RWPE1 (cell line): ENCODE measurements at places on chromosomes 7 and 10.
A peak's percentile ranks its signal among the peaks of the same experiment; 100 is the strongest.

- DNase-seq: no peak
Measured at GRCh38 chr10:103044942-103045489, 126.9 kb downstream of the CNNM2 start.

DNA sequence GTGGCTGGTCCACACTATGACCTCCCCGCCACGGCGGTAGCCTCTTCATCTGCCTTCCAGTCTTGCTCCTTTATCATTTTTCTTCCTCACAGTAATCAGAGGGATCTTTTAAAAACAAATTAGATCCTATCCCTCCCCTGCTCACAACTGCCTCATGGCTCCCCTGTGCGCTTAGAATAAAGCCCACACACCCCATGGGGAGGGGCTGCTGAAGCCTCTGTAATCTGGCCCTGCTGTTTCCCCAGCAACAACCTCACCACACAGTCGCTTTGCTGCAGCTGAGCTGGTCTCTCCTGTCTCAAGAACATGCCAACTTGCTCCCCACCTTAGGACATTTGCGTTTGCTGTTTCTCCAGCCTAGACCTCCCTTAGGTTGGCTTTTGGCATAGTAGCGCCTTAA, 41.0 kb downstream of the SP8 start:
- DNase-seq: no peak

DNA sequence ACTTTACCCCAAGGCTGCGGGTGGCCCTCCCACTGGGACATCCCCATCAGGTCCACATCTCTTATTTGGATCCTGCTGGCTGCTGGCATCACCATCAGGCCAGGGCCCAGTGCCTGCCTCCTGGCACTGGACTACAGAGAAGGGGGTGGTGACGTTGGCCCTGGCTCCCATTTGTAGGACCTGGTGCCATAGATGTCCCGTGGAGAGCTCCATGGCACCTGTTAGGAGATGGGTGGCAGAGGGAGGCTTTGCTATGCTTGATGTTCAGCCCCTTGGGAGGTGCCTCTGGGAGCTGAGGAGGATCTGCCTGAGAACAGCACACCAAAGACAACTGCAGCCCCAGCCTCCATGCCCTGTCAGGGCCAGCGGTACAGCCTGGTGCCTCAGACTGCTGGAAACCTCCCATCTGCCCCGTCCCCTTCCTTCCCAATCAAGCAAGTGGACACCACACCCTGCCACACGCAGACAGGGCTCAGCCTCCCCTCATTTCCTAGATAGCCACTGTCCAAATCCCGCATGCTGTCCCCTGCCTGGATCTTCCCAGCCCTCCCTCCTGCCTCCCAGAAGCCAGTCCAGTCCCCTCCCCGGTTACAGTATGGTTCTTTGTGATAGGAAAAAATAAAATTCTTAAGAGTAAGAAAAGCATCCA, 230.0 kb upstream of the GRB10 start:
- no peak for DNase-seq

DNA sequence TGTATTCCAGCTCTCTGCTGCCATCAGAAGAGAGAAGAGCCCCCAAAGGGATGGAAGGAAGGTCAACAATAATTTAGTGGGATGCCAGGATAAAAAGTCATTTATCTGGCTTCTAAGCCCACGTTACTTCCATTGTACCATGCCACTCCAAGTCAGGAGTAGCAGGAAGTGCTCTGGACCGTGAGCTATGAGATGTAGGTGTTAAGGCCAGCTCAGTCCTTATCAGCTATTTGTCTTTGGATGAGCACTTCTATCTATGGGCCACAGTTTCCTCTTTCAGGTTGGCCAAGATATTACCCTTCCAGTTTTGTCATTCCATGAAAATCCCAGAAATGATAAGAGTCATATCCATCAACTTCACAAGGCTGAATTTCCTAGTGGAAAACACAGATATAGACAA, 119.4 kb upstream of the CACUL1 start:
- DNase-seq: no peak

- no peak for DNase-seq
Measured at GRCh38 chr10:69220041-69220451, at the start of gene HKDC1. Gene HKDC1 (plus strand): TSS chr10:69220332. CDS start chr10:69220436, 104 bp downstream.

- DNase-seq: no peak
Measured at GRCh38 chr7:63077841-63078240, 920.8 kb upstream of the ZNF722 start.

DNA sequence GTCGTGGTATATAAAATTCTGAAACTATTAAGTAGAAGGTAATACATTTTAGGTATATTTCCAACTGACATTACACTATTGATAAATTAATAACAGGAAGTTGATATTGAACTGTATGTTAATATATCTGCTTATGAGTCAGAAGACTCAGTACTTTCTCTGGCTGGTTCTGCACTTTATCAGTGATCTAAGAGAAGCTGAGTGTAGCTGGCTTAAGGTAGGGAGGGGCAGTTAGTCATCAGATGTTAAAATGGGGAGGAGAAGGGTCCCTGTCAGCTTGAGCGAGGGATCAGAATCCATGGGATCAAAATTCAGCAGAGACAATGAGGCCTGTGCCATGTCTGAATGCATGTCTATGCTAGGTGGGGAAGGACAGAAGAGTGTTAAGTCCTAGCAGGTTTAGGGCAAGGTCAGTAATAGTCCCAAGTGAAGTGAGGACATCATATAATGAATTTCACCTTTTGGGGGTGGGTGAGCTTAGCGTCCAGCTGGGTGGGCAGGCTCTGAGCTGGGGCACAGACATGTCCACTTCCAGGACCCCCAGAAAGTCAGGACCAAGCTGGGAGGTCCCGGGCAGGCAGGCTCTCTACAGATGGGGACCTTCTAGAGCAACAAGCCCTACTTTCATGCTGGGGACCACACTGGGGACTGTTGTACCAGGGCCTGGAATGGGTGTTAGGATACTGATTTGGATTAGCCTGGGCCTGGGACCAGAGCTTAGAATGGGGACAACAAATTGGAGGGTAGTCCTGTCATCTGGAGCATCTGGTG, 82.9 kb downstream of the WDFY4 start:
- no peak for DNase-seq

GRCh38 chr10:17445400-17445998, 8.9 kb downstream of the ST8SIA6 start:
- DNase-seq: no peak

DNA sequence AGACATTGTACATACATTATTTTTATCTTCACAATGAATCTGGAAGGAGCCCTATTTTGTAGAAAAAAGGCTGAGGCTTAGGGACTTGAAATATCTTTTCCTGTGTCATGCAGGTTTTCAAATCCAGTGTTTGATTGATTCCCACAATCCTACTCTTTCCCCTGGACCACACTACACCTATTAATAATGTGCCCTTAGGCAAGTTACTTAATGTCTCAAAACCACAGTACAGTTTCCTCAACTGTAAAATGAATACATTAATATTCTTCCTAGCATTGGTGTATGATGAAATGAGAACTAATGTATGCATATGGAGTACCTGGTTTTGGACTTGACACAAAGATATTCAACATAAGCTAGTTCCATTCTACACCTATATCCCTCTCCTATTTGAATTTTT, 313.3 kb upstream of the SP8 start:
- DNase-seq: no peak

GRCh38 chr10:27355918-27356573, 115.4 kb upstream of the ACBD5 start:
- no peak for DNase-seq

- no peak for DNase-seq
Measured at GRCh38 chr10:30990971-30991646, 40.6 kb downstream of the ZNF438 start.

DNA sequence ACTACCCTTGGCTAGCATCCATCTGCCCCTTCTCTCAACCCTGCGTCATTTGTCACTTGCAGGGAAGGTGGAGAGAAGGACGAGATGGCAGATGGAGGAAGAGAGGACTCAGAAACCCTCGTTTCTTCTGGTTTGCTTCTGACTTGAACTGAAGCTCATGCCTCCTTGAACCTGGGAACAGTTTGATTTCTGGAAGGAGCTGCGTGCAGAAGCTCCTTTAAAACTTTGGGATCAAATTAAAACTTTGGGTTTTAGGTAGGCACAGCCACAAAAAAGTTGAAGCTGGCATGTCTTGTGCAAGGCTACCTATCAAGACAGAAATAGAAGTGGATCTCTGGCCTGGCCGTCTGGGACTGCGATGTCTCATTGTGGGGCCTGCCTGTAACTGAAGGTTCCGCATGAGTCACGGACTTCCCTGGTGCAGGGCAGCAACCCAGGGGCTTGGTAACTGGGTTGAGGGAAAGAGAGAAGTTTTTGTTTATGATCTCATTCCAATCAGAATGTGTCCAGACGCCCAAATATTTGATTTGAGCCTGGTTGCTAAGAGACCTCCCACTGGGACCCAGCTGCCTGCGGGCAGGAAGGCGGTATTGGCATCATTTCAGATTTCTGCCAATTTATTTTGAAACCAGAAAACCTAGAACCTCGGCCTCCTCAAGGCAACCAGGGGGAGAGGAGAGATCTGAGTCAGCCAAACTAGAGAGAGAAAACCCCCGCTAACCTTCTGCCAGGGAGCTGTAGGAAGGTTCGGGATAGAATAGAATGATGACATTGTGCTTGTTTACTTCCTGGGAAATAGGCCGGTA, 15.8 kb upstream of the CAMK1D start:
- DNase-seq: peak; percentile 99

GRCh38 chr10:132913559-132914115, 28.7 kb downstream of the CFAP46 start:
- DNase-seq: no peak

DNA sequence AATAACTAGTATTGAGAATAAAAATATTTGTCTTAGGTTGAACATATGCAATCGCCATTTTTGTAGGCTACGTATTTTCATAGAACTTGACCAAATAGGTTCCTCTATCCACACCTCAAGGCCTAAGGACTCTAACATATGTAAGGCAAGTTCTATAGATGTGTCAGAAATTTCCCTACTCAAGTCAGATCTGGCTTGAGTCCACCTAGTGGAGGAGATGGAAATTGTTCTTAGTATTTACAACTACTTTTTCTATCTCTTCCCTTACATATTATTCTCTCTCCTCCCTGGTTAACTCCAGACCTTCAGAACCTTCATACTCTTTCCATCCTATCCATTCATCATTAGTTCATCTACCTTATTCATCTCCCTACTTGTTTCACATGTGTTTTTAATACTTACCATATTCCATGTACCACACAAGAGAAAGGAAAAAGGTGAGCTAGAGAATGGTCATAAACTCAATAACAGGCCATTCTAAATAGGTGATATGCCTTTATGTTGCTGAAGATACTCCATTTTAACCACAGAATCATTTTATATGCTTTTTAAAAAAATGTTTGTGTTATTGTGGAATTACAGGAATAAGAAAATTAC, 174.5 kb upstream of the HDAC9 start:
- peak; percentile 45 for DNase-seq

GRCh38 chr7:132933072-132933458, 148.8 kb downstream of the CHCHD3 start:
- DNase-seq: peak; percentile 3

DNA sequence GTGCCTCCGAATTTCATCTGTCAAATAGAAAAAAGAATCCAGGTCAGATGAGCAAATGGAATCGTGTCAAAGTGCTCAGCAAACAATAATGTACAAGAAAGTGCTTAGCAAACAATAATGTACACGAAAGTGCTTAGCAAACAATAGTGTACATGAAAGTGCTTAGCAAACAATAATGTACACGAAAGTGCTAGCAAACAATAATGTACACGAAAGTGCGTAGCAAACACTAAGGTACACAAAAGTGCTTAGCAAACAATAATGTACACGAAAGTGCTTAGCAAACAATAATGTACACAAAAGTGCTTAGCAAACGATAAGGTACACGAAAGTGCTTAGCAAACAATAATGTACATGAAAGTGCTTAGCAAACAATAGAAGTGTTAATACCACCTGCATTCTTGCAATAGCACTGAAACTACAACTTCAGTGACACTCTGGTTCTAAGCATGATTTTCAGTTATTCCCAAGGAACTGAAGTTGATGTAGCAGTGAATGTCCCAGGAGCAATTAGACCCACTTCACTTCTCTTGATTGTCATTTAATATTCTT, 33.4 kb upstream of the MYL10 start:
- no peak for DNase-seq

DNA sequence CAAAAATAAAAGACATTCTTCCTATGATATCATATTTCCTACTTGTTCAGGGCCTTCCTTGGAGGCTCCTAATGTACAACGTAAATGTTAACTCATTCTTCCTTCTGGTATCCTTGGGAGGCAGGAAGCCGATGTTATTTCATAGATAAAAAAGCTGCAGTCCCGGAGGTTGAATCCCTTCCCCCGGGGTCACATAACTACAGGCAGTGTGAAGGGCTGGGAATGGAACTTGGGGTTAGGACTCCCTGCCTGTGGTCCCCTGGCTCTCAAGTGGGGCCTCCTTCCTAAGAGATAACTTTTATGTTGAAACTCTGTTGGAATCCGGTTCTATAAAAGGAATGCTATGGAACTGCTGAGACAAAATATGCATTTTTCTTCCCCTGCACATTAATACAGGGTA, 14.9 kb upstream of the CCDC3 start:
- DNase-seq: no peak

- DNase-seq: no peak
Measured at GRCh38 chr10:62653254-62653653, 151.3 kb upstream of the ADO start.

GRCh38 chr10:122245136-122245535, 26.0 kb upstream of the BTBD16 start:
- DNase-seq: no peak

- DNase-seq: no peak
Measured at GRCh38 chr10:118531105-118531852, 64.2 kb downstream of the PRLHR start.

- DNase-seq: no peak
Measured at GRCh38 chr10:126059076-126059826, 162.9 kb downstream of the FANK1 start.

- DNase-seq: no peak
Measured at GRCh38 chr7:90216771-90217170, 5.2 kb downstream of the STEAP2 start.

GRCh38 chr7:51082096-51082840, 234.3 kb downstream of the COBL start:
- DNase-seq: no peak

DNA sequence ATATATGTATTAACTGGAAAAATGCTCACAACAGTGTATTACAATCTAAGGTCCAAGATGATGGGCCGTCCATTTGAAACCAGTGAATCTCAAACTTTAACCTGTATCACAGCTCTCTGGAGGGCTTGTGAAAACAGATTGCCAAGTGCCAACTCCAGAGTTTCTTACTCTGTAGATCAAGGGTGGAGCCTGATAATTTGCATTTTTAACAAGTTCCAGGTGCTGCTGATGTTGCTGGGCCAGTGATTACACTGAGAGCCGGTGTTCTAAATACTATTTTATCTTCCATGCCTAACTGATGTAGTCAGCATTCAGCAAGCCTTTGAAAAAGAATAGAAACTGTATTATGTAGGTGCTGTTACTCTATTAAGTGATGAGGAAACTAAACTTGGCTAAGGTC, 269.9 kb upstream of the FERD3L start:
- DNase-seq: no peak

GRCh38 chr10:60618861-60619260, 159.4 kb upstream of the CDK1 start:
- no peak for DNase-seq
